ENCODE measurements at places on chromosomes 13 and 19.
A peak's percentile ranks its signal among the peaks of the same experiment; 100 is the strongest.

GRCh38 chr19:34368338-34368737, 3.3 kb downstream of the GPI start:
- DNase-seq = no peak

GRCh38 chr19:48152551-48152950, 17.6 kb downstream of the LIG1 start:
- DNase-seq = peak; percentile 68

DNA sequence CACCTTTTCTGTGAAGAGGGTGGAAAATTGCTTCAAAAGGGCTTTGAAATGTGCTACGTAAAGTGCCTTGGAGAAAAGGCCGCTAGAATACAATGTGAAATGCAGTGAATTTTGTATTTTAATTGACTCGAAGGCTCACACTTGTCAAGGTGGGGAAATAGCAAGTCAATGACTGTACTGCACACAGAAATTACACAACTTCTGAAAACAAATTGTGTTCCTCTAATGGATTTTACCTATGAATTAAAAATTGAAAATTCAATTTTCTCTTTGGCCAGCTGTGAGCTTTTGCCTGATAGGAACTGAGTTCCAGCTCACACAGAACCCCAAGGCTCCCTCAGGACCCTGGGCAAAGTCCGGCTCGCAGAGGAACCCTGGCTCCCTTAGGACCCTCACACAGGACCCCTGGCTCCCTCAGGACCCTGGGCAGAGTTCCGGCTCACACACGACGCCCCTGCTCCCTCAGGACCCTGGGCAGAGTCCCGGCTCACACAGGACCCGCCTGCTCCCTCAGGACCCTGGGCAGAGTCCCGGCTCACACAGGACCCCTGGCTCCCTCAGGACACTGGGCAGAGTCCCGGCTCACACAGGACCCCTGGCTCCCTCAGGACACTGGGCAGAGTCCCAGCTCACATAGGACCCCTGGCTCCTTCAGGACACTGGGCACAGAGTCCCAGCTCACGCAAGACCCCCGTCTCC, 324.9 kb downstream of the UQCRFS1 start:
- no peak for DNase-seq

- DNase-seq = no peak
Measured at GRCh38 chr13:35927567-35928021, 203.6 kb downstream of the DCLK1 start.

- peak; percentile 60 for DNase-seq
Measured at GRCh38 chr19:681029-682019, 5.1 kb downstream of the FSTL3 start.

- DNase-seq = no peak
Measured at GRCh38 chr13:22049384-22049783, 378.5 kb downstream of the FGF9 start.

- DNase-seq = no peak
Measured at GRCh38 chr13:68027306-68027705, 797.2 kb upstream of the PCDH9 start.

DNA sequence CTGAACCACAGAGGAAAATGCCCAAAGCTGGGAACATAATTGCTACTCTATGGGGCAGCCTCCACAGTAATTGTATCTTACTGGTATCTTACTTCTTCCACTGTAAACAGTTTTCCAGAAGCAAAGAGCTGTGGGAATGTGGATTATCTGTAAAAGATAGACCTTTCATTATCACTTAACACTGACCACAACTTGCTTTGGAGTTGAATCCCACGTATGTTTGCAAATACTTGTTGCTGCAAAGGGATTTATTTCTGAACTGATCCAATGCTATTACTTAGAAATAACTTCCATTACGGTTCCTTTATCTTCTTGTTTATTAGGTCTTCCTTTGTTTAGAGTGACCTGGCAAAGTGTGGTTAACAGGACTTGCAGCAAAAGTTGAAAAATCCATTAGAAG, 218.1 kb downstream of the KCTD12 start:
- no peak for DNase-seq

DNA sequence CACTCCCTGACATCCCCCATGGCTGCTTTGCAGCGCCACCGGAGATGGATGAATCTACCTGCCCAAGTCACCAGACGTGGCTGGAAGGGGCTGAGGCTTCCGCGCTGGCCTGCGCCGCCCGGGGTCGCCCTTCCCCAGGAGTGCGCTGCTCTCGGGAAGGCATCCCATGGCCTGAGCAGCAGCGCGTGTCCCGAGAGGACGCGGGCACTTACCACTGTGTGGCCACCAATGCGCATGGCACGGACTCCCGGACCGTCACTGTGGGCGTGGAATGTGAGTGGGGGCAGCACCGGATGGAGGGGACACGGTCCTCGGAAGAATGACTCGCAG, 4.6 kb downstream of the ICAM5 start:
- no peak for DNase-seq

DNA sequence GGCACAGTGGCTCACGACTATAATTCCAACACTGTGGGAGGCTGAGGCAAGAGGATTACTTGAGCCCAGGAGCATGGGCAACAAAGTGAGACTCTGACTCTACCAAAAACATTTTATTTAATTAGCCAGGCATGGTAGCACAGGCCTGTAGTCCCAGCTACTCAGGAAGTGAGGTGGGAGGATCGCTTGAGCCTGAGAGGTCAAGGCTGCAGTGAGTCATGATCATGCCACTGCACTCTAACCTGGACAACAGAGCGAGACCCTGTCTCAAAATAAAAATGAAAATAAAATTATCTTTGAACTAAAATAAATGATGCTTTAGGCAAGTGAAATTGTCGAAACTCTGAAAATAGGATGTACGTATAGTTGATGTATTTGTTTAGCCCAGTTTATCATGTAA, 8.2 kb upstream of the CLN5 start:
- no peak for DNase-seq

- DNase-seq = no peak
Measured at GRCh38 chr13:28531845-28532387, 37.0 kb upstream of the FLT1 start.

- DNase-seq = no peak
Measured at GRCh38 chr13:32134241-32135055, 102.9 kb downstream of the FRY start.

DNA sequence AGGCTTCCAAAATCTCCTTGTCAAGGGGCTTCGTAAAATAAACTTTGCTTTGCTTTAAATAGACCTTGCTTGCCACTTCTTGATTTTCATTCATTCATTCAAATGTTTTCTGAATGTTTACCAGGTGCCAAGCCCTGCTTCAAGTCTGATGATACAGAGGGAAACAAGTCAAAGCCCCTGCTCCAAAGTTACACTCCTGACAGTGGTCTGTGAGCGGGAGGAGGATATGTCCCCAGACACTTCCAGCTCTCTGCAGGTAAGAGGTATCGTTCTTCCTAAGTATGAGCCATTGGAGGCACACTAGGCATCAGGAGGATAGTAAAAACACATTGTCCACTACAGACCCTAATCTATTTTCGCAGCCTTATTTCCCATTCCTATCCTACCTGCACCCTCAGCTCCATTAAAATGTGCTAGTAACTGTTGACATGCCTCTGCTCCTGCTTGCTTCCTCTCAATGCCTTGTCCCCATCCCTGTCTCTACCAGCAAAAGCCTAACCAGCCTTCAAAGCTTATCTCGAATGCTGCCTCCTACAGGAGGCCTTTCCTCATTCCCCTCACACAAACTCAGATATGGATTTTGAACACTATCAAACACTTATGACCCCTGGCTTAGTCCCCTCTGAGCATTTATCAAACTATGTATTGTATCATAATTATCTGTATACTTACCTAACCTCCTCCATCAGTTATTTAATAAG, 6.2 kb upstream of the WBP4 start:
- DNase-seq = no peak

DNA sequence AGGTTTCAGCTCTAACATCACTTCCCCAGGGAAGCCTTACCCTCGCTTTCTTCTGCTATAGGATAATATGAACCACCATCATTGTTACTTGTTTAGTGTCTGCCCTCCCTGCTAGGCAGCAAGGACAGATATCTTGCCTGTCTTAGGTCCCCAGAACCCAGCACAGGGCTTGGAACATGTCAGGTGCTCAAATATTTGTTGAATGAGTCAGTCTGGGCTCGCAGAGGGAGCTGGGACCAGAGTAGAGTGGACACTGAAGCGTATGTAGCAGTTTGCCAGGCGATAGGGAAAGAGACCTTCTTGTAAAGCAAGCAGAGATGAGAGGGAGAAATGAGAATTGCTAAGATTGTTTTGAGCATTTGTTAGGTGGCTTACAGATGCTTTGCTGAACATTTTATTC, 11.7 kb downstream of the BCKDHA start:
- no peak for DNase-seq

DNA sequence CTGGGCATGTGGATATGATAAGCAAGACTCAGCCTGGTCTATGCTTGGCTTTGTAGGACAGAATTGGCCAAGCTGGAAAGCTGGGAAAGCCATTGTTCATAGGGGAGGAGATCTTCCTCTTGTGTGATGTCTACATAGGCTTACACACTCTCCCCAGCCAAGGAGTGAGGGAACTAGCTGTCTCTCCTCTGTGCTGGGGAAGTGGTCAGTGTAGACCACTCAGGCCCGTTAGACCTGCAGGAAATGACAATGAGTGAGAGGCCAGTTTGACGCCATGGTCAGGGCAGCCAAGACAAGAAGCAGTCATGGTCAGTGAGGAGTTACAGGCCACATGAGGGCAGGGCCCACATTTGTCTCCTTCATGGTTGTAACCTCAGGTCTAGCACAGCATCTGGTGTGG, 159.1 kb upstream of the KL start:
- DNase-seq = no peak

- DNase-seq = no peak
Measured at GRCh38 chr19:48914181-48914580, 14.1 kb downstream of the NUCB1 start.

GRCh38 chr19:48837051-48837524, 797 bp upstream of the HSD17B14 start:
- DNase-seq = peak; percentile 79

- DNase-seq = no peak
Measured at GRCh38 chr13:68897331-68897928, 1210.2 kb upstream of the ATXN8OS start.

- no peak for DNase-seq
Measured at GRCh38 chr19:39867952-39868351, 21.8 kb upstream of the FBL start.

DNA sequence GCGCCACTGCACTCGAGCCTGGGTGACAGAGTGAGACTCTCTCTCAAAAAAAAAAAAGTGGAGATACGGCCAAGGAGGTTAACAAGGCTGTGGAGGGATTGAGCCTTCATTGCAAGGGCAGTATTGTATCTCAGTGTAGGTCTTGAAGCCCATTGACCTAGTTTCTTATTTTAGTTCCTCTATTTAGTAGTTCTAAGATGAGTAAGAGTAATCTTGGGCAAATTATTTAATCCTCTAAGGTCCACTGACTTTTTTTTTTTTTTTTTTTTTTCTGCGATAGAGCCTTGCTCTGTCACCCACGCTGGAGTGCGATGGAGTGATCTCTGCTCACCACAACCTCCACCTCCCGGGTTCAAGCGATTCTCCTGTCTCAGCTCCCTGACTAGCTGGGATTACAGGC, 14.3 kb upstream of the ILF3 start:
- DNase-seq = no peak

GRCh38 chr19:1487576-1488281, 2.4 kb downstream of the PCSK4 start:
- DNase-seq = no peak

DNA sequence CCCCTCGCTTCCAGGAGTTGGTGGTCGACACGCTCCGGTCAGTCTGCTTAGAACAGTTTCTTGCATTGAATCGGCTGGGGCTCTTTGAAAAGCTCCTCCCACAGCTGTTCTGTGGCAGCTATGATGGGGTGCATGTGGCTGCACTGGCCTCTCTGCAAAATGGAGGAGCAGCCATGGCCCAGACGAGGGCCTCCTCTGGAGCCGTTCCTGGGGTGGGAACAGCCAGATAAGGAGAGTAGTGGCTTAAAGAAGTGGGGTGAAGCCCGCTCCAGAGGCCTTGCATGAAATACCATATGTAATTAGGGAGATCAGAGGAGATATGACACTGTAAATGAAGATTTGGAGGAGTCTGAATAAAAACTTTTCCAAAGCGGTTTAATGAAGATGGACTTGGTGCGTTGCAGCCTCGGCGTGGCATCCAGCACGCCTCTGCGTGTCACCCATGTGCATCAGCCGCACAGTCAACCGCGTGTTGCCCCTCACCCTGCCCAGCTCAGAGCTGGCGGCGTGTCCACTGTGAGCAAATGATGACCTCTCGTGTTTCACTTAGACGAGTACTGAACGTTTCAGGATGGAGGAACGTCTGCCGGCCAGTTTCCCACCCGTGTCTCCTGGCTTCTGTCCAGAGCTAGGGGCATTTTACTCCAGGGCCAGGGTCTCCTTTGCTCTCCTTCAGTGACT, 199.2 kb downstream of the TEX29 start:
- no peak for DNase-seq

- DNase-seq = no peak
Measured at GRCh38 chr13:33543631-33544265, 258.2 kb upstream of the STARD13 start.

GRCh38 chr13:39760521-39760920, 105.1 kb downstream of the COG6 start:
- DNase-seq = no peak

GRCh38 chr19:33206261-33207039, 12.3 kb downstream of the LRP3 start:
- DNase-seq = no peak

GRCh38 chr13:75357576-75358289, 124.2 kb downstream of the TBC1D4 start:
- DNase-seq = peak; percentile 30

- no peak for DNase-seq
Measured at GRCh38 chr19:38557205-38557799, 60.5 kb downstream of the MAP4K1 start.

DNA sequence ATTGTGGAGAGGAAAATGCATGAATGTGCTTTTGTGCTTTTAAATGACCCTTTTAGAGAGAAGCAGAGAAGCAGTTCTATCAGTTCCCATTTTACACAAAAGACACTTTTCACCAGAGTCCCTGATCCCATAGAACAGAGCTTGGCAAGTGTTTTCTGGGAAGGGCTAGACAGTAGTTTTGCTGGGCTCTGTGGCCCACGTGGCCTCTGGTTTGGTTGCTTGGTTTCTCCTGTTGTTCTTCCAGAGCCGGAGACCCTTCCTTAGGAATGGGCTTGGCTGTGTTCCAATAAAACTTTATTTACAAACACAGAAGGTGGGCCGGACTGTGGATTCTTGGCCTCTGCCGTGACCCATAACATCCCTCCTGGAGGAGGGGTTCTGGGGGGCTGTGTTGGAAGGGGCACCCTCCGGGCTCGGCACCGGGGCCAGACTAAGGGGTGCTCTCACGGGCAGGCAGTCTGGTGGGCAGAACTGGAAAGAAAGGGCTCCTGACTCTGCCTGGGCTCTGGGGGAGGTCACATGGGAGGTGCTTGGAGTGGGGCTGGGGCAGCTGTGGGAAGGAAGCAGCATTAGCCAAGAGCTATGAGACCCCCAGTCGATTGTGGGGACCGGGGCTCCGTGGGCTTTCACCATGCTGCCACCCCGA, 3.2 kb downstream of the SPPL2B start:
- DNase-seq = no peak

Data from activated naive CD8-positive, alpha-beta T cell treated with anti-CD3 and anti-CD28 coated beads, Interleukin-2, amount 10 ng/mL, durations not matched to agents 7 days and 5 days (primary cell).